ENCODE measurements at places on chromosomes 1 and 21. TPM values are rescaled to one million over a fixed set of nuclear protein-coding genes. Genes with fewer than 3 reads are reported as not detected.
A peak's percentile ranks its signal among the peaks of the same experiment; 100 is the strongest.

DNA sequence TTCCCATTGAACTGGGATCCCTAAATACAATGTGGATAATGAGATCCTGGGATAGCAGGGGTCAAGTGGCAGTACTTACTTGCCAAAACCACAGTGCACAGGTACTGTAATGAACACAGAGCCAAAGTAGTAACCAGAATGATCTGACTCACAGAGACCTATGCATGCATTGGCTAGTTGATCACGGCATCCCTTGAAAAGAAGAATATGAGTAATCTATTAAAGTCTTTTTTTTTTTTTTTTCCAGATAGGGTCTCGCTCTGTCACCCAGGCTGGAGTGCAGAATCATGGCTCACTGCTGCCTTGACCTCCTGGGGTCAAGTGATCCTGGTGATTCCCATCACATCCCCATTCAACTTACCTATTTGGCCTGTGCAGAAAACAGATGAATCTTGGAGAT is 29.4 kb upstream of the EIF4G3 start:
- DNase-seq = no peak

- no peak for DNase-seq
Measured at GRCh38 chr1:64539781-64540218, 69.9 kb downstream of the CACHD1 start.

- DNase-seq = no peak
Measured at GRCh38 chr1:113279776-113280391, 110.4 kb upstream of the MAGI3 start.

GRCh38 chr1:202010180-202011015 is at the start of gene ELF3:
TSS of gene ELF3 (plus strand) at chr1:202010587. CDS start at chr1:202011137, 550 bp downstream.
- DNase-seq = no peak

DNA sequence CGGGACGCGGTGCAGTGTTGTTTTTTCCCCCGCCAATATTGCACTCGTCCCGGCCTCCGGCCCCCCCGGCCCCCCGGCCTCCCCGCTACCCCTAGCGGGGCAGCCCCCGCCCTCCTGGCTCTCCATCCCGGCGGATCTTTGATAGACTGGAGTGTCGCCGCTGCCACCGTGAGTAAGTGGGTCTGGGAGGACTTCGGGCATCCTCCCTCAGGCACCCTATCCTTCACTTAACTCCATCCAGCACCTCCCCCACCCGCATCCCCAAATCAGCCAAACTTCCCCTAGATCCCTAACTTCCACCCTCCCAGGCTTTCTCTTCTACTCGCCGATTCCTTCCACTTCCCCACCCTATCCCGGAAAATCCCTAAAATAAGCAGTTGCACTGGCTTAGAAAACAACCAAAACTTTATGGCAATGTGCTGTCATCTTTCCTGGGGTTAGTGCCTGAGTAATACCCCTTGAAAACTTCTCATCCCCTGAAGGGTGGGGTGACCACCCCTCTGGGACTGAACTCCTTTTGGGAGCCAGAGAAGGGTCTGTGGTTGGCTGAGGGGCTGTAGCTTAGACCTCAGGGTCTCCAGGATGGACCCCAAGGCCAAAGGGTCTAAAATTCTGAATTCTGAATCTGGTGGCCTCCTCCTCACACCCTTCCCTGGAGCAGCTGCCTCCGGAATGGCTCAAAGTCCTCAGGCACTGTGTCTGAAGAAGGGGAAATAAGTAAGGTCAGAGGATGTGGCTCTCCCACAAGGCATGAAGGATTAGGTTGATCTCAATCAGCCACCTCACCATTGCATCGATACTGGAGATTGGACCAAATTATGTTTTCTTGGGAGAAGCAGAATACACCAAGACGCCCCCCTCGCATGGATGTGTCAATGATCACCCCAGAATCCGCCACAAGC is 12.2 kb downstream of the THBS3 start:
- no peak for DNase-seq

DNA sequence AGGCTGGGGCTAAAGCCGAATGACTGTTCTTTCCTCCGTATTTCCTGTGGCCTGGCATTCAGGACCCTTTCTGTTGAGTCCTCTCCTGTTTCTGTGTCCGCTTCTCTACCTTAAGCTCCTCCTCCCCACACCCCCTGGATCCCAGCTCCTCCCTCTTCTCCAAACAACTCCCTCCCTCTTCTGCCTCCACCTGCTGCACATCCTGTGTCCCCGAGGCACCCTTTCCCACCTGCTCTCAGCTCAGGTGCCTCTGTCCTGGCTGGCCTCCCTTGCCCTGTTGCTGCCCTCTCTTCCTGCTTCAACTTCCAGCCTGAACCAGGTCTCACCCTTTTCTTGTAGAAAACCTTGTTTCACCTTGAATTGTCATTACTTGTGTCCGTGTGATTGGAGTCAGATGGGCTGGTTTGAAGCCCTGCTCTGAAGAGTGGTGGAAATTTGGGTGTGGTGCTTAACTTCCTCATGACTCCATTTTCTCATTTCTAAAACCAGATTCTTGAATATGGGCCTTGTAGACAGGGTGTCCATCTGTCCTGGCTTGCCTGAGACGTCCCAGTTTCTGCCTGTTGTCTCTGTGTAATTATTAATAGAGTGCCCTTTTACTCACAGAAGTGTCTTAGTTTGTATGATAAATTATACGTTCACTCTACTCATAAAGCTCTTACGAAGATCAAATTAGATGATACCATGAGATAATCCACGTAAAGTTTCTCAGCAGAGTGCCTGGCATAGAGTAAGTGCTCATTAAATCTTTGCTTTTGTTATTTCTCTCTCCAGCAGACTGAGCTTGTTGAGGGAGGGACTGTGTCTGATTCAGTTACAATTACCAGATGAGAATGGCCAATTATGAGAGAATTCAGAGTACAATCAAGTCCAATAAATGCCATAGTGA is 58.9 kb upstream of the TRABD2B start:
- DNase-seq = no peak

FNDC5 gene
- 194 TPM for polyA plus RNA-seq

- DNase-seq = no peak
Measured at GRCh38 chr21:31991356-31992331, 118.8 kb downstream of the HUNK start.

ALX3 gene
- polyA plus RNA-seq = not detected

SLAMF9 gene
- polyA plus RNA-seq = not detected

DNA sequence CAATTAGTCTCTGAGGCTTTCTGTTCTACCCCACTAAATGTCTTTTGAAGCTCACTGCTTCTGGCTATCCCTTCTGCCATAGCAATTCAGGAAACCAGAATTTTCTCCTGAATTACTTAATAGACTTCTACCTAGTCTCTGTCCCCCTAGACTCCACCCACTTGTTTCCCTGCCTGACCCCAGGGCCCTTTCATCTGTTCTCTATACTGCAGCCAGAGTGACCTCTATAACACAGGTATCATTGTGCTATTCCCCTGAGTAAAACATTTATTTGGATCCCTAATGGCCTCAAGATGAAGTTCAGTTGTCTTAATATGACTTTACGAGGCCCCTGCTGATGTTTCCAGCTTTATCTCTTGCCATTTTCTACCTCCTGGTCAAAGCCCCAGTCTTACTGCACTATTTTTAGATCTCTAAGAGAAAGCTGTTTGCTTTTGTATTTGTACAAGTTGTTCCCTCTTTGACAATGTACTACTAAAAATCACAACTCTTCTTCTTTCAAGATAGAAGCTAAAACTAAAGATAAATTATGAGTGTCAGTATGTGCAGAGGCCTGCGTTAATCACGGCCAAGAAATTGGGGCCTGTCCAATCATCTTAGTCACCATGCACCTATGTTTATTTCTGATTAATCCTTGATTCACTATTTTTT is 54.5 kb downstream of the ATP1B1 start:
- no peak for DNase-seq

DNA sequence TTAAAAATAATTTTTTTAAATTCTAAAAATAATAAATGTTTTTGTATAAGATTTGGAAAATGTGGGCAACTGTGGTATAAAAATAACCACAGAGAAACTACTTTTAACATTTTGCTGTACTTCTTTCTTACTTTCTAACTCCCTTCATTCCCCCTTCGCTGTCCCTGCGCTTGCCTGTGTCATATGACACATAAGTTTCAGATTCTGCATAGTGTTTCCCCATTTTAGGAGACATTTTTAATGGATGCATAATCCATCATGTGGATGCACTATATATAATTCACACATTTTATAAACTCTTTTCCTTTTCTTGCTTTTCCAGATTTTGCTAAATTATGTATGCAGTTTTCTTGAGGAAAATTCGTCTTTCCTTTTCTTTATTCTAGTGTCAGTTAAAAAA is 16.3 kb downstream of the ATG4C start:
- no peak for DNase-seq

- DNase-seq = peak; percentile 5
Measured at GRCh38 chr1:173669491-173669941, at the start of gene ANKRD45. TSS of gene ANKRD45 (minus strand) at chr1:173669851. CDS start at chr1:173659418, 10,433 bp downstream.

GRCh38 chr1:180937012-180937372 is 24.3 kb downstream of the KIAA1614 start:
- DNase-seq = no peak

TTC3 gene
- polyA plus RNA-seq = 115 TPM

TMEM79 gene
- 4.3 TPM for polyA plus RNA-seq

GRCh38 chr1:11831945-11832725 is 15.4 kb downstream of the NPPA start:
- no peak for DNase-seq

KISS1 gene
- polyA plus RNA-seq = 0.39 TPM

GRCh38 chr1:74199504-74199903 is 1.5 kb downstream of the FPGT start:
- DNase-seq = no peak

DCAF6 gene
- polyA plus RNA-seq = 127 TPM

GRCh38 chr1:181894439-181894859 is 167.1 kb downstream of the ZNF648 start:
- DNase-seq = no peak

HSD3B1 gene
- polyA plus RNA-seq = 0.09 TPM

GRCh38 chr1:155086856-155087535 is 8.4 kb downstream of the EFNA3 start:
- no peak for DNase-seq

DNA sequence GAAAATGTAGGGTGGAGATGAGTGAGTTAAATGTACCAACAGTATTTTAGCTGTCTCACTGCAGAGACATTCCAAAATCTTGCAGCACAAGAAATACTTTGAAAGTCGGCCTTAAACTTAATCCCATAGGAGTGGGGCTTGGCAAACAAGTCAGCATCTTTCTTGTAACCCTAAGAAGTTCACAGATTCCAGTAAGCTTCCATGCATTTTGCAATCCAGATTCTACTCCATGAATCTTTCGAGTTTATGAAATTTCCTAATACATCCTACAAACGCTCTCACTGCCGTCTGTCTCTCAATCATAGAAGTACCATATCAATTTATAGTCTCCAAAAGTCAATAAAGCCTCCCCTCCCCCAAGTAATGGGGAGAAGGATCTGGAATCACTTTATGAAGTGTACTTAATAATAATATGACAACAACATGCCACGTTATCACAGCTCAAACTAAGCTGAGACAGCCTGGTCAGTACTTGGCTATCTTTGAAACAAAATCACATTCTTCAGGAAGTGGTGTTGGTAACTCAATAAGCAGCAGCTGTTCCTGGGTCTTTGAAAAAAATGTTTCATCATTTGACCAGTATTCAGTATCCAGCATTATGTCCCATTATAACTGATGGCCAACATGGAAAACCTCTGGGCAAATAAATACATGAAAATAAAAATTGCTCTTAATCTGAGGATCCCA is 317.4 kb upstream of the RUNX1 start:
- DNase-seq = peak; percentile 62

DNA sequence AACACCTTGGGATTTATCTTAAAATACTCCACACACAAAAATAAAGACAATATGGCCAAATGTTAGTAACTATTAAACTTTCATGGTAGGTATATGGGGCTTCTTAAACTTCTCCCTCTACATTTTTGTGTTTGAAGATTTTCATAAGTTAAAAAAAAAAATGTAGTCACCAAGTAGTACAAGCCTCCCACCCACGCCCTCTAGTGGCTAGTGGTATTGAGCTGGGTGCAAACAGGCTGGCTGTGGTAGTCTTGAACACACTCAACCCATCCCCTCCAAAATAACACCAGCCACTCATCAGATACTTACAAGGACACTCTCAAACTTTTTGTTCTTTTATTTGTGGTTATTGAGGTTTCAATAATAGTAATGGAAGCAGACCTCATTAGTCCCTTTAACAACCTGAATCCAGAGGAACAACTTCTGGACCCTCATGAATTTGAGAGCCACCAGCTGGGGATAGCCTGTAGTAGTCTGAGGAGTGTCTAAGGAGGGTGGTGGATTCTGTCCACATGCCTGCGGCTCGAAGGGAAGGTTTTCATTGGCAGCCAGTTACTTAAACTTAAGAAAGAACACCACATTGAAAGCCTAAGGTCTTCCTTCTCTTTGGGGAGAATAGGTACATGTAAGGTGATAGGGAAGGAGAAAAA is 15.6 kb downstream of the RD3 start:
- peak; percentile 19 for DNase-seq

Data from forelimb muscle (tissue), 1 donor.